Hematopoietic multipotent progenitor cell (in vitro differentiated cells): ENCODE measurements at places on chromosomes 5 and 9. TPM values are rescaled to one million over a fixed set of nuclear protein-coding genes. Genes with fewer than 3 reads are reported as not detected.

PLCXD3 gene
- total RNA-seq, result not detected

DNA sequence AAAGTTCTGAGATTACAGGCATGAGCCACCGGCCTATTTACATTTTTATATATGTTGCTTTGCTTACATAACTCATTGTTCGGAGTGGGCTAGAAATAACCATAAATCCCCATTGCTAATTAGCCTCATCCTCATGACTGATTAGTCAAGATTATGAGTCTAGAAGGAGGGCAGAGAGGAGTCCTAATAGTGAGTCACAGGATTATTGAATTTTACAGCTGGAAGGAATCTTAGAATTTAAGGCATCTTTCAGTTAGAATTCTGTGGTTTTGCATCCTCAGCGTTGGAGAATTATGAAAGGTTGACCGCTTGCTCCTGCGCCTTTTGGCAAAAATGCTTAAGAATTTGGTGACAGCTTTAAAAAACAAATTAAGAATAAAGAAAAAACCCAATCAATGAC, 2.6 kb upstream of the PBX3 start:
- no peak for DNase-seq

- DNase-seq, result no peak
These were observed 30.4 kb downstream of the HMGCR start for GRCh38 chr5:75367401-75367800.

IFNA10 gene
- total RNA-seq, result not detected

SPATA31E1 gene
- total RNA-seq, result not detected

DNA sequence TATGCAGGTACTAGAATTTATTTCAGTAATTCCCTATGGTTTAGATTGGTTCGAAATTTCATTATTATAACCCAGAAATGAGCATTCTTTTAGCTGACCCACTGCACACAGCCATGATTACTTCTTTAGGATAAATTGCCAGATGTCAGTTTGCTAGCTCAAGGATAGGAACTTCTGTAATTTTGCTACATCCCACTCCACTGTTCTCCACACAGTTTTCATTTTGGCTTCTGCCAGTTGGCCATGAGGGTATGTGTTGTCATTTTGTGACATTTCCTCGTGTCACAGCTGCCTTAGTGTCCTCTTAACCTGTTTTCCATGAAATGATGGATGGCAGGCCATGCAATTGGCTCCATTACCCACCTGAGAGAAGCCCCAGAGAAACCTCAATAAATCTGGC, 16.2 kb upstream of the LCP2 start:
- no peak for DNase-seq
